HuH-7.5 (cell line): ENCODE measurements at places on chromosomes 5 and 9.

DNA sequence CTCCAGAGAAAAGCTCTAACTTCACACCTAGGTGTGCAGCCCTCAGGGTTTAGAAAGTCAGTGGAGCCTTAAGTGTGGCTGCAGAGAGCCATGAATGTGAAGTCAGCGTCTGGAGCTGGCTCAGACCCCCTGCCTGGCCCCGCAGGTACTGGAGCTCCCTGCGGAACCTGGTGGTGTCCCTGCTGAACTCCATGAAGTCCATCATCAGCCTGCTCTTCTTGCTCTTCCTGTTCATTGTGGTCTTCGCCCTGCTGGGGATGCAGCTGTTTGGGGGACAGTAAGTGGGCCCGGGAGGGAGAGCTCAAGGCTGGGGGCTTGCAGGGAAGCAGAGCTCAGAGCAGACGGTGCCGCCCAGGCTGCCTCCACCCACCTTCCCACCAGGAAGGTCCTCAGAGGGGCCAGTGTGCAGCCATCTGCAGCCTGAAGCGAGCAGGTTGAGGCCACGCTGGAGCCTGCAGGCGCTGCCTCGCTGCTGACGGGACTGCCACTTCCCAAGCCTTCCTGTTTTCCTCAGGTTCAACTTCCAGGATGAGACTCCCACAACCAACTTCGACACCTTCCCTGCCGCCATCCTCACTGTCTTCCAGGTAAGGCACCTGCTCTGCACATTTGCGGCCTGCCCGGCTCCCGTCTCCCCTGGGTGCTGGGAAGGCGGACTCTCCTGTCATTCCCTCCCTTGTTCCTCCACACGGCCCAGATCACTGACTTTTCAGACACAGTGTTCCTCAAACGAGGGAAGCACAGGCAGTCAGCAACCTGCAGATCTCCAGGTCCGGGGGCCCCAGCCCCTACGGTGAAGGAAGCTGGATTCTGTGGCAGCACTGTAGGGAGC, 108.9 kb downstream of the CACNA1B start:
- DNase-seq, result no peak

GRCh38 chr9:125146247-125146646, 2.9 kb upstream of the SCAI start:
- DNase-seq, result no peak

DNA sequence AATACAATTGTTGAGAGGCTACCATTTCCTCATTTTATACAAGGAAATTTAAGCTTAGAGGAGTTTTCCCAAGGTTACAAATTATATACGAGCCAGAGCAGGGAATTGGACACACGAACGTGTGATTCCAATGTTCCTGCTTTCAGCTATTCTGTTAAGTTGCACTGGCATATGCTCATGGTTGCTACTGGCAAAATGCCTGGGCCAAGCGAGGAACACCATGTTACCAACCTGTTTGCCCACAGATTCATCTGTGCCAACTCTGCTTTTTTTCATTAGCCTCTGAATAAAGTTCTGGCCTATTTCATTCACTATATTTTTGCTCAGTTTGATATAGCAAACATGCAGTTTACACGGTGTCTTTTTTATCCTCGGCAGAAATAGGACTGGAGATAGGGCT, 5.1 kb upstream of the C5orf46 start:
- DNase-seq, result no peak

DNA sequence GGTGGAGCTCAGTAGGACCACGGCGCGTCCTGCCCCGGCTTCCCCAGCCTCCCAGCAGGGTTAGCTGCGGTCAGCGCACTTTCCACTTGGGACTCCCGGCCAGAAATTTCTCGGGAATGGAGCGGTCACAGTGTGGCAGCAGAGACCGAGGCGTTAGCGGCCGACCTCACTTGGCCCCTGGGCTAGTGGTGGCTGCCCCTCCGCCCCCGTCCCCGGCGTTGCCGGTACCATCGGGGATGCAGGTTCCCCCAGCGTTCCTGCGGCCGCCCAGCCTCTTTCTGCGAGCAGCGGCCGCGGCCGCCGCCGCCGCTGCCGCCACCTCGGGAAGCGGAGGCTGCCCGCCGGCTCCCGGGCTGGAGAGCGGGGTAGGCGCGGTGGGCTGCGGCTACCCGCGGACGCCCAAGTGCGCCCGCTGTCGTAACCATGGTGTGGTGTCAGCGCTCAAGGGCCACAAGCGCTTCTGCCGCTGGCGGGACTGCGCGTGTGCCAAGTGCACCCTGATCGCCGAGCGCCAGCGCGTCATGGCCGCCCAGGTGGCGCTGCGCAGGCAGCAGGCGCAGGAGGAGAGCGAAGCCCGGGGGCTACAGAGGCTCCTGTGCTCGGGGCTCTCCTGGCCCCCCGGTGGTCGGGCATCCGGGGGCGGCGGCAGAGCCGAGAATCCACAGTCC, 460 bp downstream of the DMRTA1 start:
- peak; percentile 43 for DNase-seq

GRCh38 chr5:169880012-169880663, 100.2 kb downstream of the INSYN2B start:
- DNase-seq, result no peak

DNA sequence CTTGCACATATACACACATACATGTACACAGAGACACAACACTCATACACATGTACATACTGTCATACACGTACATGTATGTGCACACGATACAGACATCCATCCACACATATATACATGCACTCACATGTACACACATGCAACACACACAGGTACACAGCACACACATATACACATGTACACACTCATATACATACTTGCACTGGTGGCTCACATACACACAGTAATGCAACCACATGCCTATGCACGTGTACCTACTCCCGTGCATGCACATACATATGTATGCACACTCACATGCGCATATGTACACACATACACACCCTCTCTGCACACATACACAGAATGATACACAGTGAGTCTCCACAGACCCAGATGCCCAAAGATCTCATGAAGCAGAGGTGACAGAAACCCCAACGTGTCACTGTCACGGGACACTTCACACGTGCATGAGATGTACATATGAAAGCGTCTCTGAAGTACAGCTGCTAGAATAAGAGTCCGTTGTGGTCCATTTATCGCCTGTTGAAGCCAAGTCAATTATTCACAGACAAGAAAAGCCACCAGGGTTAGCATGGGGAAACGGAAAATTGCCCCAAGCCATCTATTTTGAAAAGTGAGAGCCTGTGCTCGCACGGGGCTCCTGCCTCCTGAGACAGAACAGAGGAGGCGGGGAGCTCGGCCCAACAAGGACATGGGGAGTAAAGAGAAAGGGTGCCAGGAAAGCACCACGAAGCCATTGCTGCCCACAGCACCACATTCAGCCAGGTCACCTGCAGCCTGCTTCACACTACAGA, 24.9 kb downstream of the LPCAT1 start:
- no peak for DNase-seq

DNA sequence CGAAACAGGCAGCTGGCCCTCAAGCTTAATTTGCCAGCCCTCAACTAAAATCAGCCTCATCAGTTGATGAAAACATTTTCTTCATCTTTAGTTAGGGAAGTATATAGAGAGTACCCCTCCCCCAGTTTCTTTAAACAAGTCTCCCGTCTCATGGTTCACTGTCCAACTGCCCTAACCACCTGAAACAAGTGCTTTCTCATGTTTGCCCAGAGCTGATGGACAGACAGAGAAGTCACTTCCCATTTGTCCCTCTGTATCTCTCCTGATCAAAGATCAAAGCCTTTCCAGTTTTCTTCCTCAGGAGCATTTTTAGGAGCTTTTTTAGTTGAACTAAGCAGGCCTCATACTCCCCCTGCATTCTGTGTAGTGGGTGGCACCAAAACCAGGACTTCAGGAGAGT, 21.7 kb downstream of the FUBP3 start:
- no peak for DNase-seq

DNA sequence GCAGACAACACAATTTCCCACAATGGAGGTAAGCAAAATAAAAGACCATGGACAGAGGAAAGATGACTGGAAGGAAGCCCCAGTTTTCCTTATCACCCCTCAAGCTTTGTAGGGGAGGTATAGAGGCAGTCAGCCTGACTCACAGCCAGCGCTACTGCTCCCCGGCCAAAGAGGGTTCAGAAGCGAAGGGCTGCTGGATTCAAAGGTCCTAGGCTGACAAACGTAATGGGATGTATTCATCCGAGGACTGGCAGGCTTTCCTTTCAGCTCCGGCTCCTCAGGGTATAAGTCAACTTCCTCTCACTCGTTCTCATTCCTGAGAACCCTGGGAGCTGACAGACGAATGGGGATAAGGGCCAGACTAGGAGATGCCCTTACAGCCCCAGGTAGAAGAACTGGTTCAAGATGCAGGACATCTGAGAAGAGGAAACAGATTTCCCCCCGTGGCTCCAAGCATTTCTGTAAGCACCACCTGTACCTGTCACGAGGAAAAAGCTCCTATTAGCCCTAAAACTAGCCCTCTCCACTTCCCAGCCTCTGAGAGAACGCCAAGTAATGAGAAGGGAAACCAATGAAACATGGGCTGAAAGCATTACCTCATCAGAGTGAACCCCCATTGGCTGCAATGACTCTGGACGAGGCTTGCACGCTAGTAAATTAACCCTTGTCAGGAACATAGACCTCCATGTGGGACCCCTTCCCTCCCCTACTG, 22.1 kb upstream of the FAM13B start:
- no peak for DNase-seq

DNA sequence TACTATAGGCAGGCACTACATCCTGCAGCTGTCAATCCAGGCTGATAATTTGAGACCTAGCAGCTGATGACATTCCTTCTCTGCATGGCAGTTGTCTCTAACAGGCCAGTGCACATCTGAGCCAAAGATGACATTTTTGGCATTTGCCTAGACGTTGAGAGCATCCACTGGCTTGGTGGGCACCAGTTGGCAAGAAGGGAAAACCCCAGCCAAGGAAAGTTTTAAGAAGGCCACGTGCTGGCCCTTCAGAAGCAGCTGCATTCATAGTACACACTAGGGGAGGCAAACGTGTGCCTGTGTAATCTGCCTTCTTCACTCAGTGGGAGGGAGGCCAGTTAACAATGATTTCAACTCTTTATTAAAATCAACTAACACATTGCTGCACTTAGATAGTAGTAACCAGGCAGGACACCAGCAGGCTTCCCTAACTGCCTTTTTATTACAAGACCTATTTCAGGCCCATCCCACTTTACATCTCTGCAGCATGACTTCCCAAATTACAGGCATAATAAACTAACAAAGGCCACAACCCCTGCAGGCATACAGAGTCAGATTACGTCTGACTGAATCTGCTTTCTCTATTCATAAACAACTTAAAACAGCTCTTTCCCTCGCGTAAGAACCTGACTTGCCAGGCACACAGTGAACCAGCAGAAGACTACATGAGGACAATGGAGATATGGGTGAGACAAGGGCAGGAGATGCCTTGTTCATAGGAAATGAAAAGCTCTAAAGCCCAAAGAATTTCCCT, 576.3 kb downstream of the PDE4D start:
- no peak for DNase-seq

- DNase-seq, result no peak
Observed at GRCh38 chr5:158879993-158880392, 219.7 kb downstream of the EBF1 start.

DNA sequence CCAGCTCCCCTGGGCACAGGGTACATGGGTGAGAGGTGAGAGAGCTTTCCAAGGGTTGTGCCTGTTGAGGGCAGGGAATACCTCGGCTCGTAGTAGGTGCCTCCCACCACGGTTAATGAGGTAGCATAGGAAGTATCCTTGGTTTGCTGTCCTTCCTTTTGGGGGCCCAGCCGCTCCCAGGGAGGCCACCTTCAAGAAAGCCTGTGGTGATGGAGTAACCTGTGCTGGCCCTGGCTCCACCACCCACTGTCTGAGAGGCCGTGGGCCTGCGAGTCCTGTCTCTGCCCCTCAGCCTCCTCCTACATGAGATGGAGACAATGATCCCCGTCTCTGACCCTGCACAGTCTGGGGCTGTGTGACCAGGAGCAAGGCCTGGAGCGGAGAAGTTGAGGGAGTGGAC, 40.8 kb downstream of the COL27A1 start:
- DNase-seq, result no peak

DNA sequence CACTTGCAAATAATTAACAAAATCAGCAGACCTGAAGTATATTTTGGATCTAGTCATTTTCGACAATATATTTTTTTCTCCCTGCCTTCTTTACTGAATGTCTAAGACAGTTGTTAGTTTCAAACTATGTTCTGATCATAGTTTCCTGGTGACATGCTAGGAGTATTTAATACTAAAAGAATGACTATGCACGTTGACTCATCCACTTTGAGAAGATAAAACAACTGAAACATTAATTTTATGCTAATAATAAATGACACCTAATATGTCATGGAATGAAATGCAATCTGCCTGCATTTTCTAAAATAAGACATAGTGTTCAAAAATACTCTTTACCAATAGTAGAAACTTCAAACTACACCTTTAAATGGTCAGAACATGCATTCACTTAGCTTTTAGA, 2123.7 kb upstream of the C9orf72 start:
- no peak for DNase-seq

GRCh38 chr5:97149709-97150108, 7.3 kb upstream of the LIX1 start:
- no peak for DNase-seq

GRCh38 chr9:80086386-80086785, 514.6 kb downstream of the TLE4 start:
- no peak for DNase-seq

GRCh38 chr9:78319197-78320029, 22.5 kb downstream of the PSAT1 start:
- no peak for DNase-seq

DNA sequence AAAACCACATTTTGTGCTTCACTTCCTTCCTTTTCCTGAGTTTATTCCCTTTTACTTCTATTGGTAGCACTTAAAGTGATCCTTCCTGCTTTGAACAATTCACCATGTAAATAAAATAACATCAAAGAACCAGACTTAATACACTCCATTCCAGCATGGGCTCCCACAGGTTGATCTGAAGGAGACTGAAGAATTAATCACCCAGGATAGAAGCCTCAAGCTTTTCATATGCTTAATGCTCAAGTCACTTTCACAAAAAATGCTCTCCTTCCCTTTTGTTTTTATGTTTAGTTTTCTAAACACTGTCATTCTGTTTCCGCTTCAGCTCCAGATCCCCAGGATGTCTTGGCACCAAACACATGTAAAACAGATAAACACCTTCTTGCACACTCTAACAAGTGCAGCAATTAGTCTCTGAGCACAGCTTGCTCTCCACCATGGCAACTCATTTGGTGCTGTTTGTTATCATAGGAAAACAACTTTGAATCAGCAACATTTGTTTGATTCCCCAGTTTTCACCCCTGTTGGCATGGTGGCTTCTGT, 37.0 kb downstream of the DMRTA1 start:
- no peak for DNase-seq

DNA sequence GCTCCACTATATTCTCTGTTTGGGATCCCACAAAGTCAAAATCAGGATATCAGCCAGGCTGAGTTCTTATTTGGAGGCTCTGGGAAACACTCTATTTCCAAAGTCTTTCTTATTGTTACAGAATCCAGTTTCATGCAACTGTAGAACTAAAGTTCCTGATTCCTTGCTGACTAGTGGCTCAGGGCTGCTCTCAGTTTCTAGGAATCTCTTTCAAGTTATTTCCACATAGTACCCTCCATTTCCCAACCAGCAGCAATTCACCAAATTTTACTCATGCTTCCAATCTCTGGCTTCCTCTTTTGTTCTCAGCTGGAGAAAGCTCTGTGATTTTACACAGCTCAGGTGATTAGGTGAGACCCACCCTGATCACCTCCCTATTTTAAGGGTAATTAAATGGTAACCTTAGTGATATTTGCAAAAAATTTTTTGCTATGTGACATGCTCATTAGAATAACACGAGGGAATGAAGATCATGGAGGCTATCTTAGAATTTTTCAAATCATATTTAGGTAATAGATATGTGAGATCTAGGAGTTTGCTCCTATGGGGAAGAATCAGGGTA, 794.9 kb upstream of the ARRDC3 start:
- no peak for DNase-seq

GRCh38 chr9:21102305-21102704, 24.6 kb upstream of the IFNB1 start:
- no peak for DNase-seq
